Epithelial cell of alveolus of lung (primary cell): ENCODE measurements at places on chromosomes 2 and 18. TPM values are rescaled to one million over a fixed set of nuclear protein-coding genes. Genes with fewer than 3 reads are reported as not detected.

Gene C1QL2
- not detected in 2 replicates for total RNA-seq

Gene PTPRN
- 22.6 and 64.0 TPM in 2 replicates for total RNA-seq

Gene CYP26B1
- 0.08 and 2.2 TPM in 2 replicates for total RNA-seq

Gene GBX2
- total RNA-seq = 0.78 TPM in 1 of 2 replicates, not detected in the other

Gene MEP1B
- not detected in 2 replicates for total RNA-seq
